ENCODE measurements at places on chromosomes 3 and 15. TPM values are rescaled to one million over a fixed set of nuclear protein-coding genes. Genes with fewer than 3 reads are reported as not detected.

The IQGAP1 gene
- total RNA-seq, result 486 TPM

The SH2D7 gene
- not detected for total RNA-seq

The MUSTN1 gene
- total RNA-seq, result not detected

The ATP13A5 gene
- not detected for total RNA-seq

The PRKCD gene
- total RNA-seq, result 4.0 TPM

The REC114 gene
- total RNA-seq, result not detected

The BCL2A1 gene
- total RNA-seq, result not detected

The SPINK8 gene
- not detected for total RNA-seq

The IQCF5 gene
- total RNA-seq, result not detected

The CACNA2D3 gene
- total RNA-seq, result 3.2 TPM

The IQCH gene
- 14.0 TPM for total RNA-seq

The CEMIP gene
- total RNA-seq, result 0.52 TPM

The TGM5 gene
- total RNA-seq, result 0.25 TPM

The CNTN4 gene
- 1.0 TPM for total RNA-seq

The RBMS3 gene
- 26.7 TPM for total RNA-seq

The SEMA3F gene
- total RNA-seq, result 10.2 TPM
